Activated T-cell treated with anti-CD3 and anti-CD28 coated beads for 1 hour (primary cell): ENCODE measurements at places on chromosomes 16 and 17.

GRCh38 chr17:15973834-15974233 lies 25.7 kb downstream of the ZSWIM7 start:
- DNase-seq: no peak

DNA sequence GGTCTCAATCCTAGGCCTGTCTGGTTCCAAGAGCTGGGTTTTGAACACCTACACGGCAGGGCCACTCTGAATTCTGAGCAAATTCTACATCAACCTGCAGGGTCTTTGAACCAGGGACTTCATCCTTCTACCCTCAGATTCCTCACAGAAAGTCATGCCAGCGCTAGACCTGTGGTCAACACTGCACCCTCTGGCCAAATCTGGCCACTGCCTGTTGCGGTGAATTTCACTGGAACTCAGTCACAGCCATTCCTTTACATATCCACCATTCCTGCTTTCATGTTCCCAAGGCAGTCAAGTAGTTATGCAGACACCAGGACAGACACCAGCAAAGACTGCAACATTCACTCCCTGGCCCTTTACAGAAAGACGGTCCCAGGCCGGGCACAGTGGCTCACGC lies 144.6 kb downstream of the C16orf95 start:
- no peak for DNase-seq

DNA sequence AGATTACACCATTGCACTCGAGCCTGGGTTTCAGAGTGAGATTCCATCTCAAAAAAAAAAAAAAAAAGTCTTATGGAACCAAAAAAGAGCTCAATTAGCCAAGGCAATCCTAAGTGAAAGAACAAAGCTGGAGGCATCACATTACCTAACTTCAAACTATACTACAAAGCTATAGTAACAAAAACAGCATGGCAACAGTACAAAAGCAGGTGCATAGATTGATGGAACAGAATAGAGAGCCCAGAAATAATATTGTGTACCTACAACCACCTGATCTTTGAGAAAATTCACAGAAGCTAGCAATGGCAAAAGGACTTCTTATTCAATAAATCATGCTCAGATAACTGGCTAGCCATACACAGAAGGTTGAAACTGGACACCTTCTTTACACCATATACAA lies 24.7 kb upstream of the CCL2 start:
- no peak for DNase-seq

- DNase-seq: no peak
Measured at GRCh38 chr16:50281391-50282009, 15.1 kb downstream of the ADCY7 start.
